Bronchial epithelial cell (primary cell): ENCODE measurements at places on chromosomes 13 and 19.

DNA sequence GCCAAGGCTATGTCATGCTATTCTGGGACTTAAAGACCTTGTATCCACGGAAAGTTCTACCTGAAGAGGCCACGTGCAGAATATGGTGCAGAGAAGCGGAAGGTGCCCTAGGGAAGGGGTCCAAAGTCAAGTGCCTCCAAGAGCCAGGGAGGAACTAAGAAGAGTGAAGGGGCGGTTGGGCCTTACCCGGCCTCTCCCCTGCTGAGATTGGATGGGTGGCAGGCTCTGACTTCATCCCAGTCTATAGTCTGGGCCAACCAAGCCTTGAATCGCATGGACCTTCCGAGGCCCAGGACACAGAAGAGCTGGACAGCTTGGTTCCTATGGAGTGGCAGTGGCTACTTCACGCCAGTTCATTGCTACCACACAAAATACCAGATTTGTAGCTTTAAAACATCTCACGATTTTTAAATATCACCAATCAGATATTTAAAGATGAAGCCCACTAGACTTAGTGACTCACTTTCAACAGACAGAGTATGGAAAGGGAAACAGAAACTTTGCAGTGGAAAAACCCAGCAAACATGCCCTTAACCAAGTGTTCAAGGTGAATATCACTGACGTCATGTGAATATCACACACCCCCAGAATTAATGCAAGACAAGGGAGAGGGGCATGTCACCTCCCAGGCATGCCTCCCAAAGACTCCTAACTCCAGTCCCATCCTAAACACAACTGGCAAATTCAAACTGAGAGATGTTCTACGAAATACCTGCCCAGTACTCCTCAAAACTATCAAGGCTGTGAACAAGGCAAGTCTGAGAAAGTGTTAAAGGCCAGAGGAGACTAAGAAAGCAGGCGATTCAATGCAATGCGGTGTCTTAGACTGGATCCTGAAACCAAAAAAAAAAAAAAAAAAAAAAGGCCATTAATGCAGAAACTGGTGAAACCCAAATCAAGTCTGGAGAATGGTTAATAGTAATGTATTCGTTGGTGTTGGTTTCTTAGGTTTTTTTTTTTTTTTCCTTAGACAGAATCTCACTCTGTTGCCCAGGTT is 10.2 kb downstream of the C19orf12 start:
- DNase-seq = no peak

DNA sequence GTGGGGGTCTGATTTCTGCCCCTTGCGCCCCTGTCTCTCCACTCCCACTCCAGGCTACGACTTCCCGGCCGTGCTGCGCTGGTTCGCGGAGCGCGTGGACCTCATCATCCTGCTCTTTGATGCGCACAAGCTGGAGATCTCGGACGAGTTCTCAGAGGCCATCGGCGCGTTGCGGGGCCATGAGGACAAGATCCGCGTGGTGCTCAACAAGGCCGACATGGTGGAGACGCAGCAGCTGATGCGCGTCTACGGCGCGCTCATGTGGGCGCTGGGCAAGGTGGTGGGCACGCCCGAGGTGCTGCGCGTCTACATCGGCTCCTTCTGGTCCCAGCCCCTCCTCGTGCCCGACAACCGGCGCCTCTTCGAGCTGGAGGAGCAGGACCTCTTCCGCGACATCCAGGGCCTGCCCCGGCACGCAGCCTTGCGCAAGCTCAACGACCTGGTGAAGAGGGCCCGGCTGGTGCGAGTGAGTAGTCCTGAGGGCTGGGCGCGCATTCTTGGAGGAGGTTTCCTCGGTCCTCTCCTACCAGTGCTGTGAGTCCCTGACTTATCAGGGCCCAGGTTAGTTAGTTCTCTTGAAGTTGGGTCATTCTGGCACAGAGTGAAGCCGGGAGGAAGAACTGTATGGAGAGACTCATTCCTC is 12.7 kb downstream of the EHD2 start:
- peak; percentile 92 for DNase-seq

- peak; percentile 57 for DNase-seq
Measured at GRCh38 chr13:45231722-45232121, 30.9 kb upstream of the KCTD4 start.

DNA sequence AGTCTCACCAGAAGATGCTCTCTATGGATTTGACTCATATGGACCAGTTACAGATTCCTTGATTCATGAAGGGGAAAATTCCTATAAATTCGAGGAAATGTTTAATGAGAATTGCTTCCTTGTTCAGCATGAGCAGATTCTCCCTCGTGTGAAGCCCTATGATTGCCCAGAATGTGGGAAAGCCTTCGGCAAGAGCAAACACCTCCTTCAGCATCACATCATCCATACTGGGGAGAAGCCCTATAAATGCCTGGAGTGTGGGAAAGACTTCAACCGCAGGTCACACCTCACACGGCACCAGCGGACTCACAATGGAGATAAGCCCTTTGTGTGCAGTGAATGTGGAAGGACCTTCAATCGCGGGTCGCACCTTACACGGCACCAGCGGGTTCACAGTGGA is 10.7 kb downstream of the ZNF460 start:
- no peak for DNase-seq

- peak; percentile 91 for DNase-seq
Measured at GRCh38 chr13:37406031-37406430, 192.5 kb downstream of the POSTN start.

GRCh38 chr13:101876951-101877350 is 424.5 kb downstream of the ITGBL1 start:
- DNase-seq = no peak

DNA sequence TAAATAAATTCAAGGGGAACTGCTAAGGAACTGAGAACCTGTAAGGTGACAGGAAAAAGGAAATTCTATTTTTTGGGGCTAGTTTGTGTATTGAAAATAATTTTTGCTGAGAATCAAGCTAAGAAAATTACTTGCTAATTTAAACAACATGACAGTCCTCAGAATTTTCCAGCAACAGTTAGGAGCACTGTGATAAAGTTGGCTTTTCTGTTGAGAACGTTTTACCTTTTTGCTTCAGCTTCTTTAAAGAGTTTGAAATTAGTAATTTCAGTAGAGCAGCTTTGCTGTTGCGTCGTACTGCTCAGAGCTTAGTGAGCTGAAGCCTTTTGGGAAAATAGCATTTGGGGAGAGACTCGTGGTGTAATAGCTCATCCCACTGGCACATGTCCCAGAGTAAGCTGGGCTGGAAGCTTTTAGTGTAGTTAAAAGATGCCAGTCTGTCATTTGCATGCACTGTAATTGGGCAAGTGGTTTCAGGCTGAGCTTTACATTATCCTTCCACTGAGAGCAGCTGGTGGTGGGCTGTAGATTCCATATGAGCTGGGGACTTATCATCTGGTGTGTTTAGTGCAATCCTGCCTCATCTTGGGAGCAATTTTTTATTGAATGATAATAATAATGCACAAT is 69.8 kb downstream of the LRCH1 start:
- DNase-seq = no peak

- DNase-seq = peak; percentile 57
Measured at GRCh38 chr19:6674868-6675305, 4.9 kb upstream of the TNFSF14 start.

DNA sequence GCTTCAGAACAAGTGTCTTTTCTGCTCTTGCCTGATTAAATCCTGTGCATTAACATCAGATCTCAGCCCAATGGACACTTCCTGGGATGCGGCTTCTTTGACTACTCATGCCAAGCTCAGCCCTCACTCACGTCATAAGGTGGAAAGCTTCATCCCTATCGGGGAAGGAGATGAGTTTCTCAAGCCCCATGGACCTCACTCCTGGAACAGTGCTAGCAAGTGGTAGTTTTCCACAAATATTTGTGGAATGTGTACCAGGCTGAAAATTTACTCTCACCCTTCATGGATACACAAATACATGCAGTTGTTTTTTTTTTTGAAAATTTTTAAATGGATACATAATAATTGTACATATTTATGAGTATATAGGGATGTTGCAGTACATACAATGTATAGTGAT is 34.6 kb upstream of the FARP1 start:
- DNase-seq = no peak
